ENCODE measurements at places on chromosomes 2 and 18.

GRCh38 chr2:238362626-238363025 lies 42.3 kb downstream of the TRAF3IP1 start:
- no peak for DNase-seq

DNA sequence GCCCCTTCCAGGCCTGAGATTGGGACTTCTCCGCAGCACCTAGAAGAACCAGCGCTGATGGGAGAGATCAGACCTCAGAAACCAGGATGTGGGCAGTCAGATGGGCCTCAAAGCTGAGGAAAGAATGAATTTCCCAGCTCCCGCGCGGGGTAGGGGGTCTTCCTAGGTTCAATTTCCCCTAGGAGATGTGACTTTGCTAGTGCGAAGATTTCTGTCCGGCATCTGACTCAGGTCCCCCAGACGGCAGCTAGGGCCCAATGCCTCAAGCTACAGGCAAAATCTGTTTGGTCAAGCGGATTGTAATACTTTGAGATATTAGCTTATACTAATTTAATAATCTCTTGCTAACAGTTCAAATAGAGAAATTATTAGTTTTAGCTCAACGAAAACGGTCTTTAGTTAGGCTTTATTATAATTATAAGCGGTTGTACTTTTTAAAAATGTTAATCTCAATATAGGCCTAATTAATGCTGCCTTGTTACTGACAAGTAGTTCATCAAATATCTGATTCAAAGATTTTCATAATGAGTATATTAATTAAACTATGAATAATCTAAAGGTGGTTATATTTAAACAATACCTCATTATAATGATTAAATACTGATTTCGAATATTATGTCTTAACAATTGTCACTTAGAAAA lies 5.8 kb downstream of the DLX1 start:
- no peak for DNase-seq

- no peak for DNase-seq
Observed at GRCh38 chr2:158808426-158808825, 13.3 kb downstream of the DAPL1 start.

GRCh38 chr2:188199716-188200128 lies 92.0 kb upstream of the GULP1 start:
- DNase-seq: no peak

DNA sequence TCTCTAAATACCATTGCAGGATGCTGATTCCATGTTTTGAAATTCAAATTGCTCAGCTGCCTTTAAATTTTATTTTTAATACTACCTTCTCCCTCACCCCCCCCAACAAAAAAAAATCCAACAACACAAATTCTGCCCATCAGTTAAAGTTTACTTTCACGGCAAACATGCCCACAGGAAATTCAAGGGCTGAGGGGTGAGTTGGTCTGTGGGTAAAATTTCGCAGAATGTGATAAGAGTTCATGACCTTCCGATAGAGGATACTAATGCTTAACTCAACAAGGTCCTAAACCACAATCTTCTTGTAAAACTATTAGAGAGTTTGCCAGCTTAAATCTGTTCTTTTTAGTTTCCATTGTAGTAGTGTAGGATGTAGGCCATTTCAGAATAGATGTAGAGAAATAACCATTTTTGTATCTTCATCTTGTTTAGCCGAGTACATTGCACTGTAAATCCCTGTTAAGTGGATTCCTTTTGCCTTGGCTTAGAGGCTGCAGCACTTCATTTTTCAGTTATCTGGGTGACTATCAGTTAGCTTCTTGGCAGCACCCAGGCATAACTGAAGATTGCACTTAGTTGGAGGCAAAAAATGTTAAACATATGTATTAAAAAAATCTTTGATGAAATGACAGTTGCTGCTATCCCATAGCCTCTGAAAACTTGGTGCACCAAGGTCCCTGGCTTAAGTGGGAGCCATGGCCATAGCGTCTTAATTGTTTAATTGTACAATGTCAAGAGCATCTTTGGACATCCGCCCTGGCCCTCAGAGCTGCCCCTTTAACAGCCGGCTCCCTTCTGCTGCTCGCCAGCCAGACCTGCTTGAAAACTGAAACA lies 232.3 kb downstream of the HAUS1 start:
- DNase-seq: no peak

- no peak for DNase-seq
Observed at GRCh38 chr2:1561811-1562421, 148.7 kb downstream of the TPO start.

- DNase-seq: no peak
Observed at GRCh38 chr18:38695559-38696280, 1130.1 kb upstream of the CELF4 start.

DNA sequence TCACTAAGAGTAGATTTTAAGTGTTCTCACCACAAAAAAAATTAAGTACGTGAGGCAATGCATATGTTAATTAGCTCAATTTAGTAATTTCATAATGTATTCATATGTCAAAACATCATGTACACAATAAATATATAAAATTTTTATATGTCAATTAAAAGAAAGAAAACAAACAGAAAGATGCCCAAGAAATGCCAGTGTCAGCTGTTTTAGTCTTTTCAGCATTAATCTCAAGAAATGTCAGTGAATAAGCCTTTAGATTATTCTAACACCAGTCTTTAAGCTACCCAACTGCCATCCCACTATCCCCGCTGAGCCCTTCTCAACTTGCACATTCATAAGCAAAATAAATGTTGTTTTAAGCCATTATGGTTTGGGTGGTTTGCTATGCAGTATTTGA lies 76.5 kb downstream of the C1D start:
- no peak for DNase-seq

DNA sequence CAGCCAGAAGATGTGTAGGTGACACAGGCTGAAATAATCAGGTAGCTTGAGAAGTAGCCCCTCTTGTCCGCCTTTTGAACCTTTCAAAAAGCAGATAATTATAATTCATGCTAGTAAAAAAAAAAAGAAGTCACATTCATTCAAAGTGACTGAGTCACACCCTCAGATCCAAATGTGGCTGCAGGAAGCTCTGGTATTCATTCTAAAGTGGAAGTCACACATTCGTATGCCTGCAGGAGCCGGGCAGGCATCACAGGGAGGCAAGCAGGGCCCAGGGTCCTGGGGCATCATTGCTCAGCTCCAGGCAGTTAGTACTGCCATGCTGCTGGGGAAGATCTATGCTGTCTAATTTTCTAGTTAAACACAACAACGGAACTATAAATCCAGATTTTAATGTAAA lies 21.7 kb upstream of the RAB11FIP5 start:
- no peak for DNase-seq

DNA sequence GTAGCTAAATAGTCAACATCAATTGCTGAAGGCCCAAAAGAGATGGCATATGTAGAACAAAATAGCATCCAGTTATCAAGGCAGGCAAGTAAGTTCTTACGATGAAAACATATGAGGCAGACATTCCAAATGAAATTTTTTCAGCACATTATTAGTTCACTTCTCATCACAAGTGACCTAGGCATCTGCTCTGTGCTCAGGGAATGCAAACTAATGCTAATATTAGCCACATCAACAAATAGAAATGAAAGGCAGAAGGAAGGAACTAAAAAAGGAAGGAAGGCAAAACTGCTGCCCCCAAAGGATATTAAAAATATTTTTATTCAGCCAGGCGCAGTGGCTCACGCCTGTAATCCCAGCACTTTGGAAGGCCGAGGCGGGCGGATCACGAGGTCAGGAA lies 51.2 kb upstream of the ROCK1 start:
- DNase-seq: no peak

- DNase-seq: no peak
Observed at GRCh38 chr2:210617732-210618330, 61.4 kb downstream of the CPS1 start.

DNA sequence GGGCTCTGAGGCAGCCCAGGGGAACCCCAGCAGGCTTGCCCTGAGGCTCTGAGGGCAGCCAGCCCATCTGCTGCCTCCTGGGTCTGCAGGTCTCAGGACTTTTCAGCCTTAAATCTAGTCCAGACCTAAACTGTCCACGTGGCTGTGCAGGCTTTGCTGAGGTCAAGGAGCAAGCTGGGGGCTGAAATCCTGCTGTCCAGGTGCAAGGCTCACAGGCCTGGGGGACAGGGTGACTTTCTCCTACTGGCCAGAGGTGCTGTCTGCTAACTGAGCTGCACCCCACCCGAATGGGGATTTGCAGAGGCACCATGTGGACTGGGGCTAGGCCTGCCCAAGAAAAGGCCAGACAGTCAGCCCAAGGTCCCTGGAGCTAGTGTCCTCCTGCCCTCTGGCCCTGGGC lies 32.1 kb downstream of the SDC1 start:
- no peak for DNase-seq

GRCh38 chr2:205721057-205721449 lies 38.8 kb downstream of the NRP2 start:
- no peak for DNase-seq

DNA sequence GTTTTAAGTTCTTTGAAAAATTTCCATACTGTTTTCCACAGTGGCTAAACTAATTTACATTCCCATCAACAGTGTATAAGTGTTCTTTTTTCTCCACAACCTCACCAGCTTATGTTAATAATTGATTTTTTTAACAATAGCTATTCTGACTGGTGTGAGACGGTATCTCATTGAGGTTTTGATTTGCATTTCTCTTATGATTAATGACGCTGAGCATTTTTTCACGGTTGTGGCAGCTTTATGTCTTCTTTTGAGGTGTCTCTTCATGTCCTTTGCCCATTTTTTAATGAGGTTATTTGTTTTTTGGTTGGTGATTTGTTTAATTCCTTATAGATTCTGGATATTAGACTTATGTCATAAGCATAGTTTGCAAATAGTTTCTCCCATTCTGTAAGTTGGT lies 997.9 kb downstream of the SUCLG1 start:
- no peak for DNase-seq

- DNase-seq: no peak
Observed at GRCh38 chr2:4381049-4381448, 677.7 kb downstream of the DCDC2C start.

GRCh38 chr18:10401930-10402329 lies 52.5 kb upstream of the APCDD1 start:
- no peak for DNase-seq

- DNase-seq: no peak
Observed at GRCh38 chr2:224796695-224797305, 80.6 kb upstream of the CCDC195 start.

GRCh38 chr2:79982445-79982844 lies 322.1 kb downstream of the LRRTM1 start:
- DNase-seq: no peak

DNA sequence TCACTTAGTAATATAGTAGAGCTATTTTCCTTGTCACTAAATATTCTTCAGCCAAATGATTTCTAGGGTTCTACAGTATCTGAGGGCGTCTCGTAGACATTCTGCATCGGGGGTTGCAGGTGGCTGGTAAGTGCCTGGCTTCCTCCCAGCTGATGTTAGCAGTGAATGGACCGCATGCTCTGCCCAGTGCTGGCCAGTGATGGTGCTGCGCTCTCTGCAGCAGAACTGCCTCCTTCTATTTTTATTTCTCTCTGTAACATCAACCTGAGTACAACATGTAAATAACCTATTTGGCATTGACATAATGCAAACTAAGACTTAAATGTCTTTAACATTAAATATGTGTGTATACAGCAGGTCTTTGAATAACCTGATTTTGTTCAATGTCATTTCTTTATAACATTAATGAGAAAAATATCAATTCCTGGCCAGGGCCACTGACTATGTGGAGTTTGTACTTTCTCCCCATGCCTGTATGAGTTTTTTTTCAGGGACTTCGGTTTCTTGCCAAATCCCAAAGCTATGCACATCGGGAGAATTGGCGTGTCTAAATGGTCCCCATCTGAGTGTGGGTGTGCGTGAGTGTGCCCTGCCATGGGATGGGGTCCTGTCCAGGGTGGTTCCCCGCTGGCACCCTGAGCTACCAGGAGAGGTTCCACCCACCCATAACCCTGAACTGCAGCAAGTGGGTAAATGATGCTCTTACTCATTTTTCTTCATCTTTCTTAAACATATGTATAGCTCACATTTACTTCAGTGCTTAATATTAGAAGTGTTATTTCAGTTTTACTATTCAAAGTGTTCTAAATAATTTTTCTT lies 278.2 kb upstream of the EPAS1 start:
- DNase-seq: no peak

GRCh38 chr2:147577998-147578380 lies 266.8 kb upstream of the ACVR2A start:
- DNase-seq: no peak

DNA sequence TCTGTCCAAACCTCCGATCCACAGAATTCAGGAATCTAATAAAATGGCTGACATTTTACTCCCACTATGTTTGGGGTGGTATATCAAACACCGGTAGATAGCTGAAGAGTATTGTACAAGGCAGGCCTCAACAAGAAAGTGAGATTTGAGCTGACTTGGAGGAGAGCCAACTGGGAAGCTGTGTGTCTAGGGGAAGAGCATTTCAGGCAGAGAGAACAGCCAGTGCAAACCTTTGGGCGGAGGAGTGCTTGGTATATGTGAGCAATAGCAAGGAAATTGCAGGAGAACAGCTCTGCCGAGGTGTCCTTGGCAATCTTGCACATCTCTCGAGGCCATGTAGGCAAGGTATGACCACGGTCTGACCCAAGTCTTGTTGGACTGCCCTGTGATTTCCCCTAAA lies 1.8 kb upstream of the MERTK start:
- DNase-seq: peak; percentile 14

DNA sequence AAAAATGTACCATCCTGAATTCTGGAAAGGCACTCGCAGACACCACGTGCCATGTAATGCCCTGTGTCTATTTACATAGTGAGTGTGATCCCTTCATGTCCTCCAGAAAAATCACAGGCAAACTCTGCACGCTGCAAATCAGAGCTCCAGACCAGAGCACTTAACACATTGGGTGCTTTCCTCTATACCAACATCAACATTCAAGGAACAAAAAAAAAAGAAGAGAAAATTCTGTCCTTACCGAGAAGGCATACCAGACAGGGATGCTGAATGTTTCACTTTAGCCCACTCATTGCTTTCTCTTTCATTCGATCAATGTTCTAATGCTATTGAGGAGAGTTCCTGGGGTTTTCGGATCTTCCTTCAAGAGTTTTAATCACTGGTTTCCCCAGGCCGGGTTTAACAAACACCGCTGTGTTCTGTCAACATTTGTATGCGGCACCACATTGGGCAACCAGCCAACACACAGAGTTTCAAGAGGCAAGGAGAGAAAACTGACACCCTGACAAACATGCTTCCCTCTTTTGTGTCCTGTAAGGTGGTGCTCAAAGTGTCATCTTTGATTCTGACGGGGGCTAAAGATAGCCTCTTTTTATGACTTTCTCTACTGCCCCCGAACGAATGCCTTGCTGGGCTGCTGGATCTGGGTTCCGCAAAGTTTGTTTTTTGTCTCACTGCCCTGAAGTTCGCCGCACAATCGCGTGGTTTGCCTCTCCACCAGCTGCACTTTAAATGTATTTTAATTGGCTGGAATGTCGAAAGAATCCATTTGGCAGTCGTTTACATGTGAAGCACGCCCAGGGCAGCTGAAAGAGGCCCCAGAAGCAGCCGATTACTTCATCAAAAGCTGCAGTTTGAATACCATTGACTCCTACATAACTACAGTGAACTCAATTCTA lies 106.4 kb upstream of the NCKAP5 start:
- no peak for DNase-seq

DNA sequence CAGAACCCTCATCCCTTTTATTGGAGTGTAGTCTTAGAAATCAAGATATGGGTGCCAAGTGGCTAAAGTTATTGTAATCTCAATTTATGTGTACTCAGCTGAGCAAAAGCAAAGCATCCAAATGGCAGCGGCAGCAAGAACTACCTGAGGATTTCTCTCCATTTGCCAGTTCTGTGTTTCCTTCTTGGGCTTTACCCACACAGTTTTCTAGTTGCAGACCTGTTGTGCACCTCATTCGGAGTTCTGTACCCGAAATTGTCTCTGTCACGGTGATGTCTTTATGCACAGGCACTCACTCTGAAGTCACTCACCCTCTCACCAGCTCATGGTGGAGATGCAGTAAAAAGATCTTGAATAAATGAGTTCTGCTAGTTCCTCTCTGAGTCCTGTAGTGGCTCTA lies 43.6 kb downstream of the INPP4A start:
- DNase-seq: no peak

- no peak for DNase-seq
Observed at GRCh38 chr2:167215595-167215994, 327.3 kb downstream of the XIRP2 start.

Data from erythroblast (primary cell).